ENCODE measurements at places on chromosomes 2 and 18.

DNA sequence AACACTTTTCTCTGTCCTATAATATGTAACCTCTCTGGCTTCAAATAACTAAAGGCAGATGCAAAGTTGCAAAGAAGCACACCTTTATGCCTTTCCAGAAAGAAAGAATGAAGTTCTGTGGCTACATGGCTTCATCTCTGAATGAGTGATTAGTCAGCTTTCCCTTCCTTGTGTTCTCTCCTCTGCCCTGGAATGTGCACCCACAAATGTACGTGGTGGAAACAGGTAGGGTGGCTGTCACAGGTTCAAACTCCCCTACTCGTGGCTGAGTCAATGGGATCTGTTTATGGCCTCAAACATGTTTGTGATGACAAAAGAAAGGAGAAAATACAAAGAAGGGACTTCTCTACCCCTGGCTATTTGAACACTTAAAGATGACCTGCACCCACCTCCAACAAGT, 55.5 kb upstream of the ACVR2A start:
- DNase-seq = no peak

GRCh38 chr18:79912409-79912991, 39.0 kb downstream of the SLC66A2 start:
- DNase-seq = peak; percentile 21

- no peak for DNase-seq
These were observed 11.0 kb upstream of the ANKRD29 start for GRCh38 chr18:23673725-23674124.

DNA sequence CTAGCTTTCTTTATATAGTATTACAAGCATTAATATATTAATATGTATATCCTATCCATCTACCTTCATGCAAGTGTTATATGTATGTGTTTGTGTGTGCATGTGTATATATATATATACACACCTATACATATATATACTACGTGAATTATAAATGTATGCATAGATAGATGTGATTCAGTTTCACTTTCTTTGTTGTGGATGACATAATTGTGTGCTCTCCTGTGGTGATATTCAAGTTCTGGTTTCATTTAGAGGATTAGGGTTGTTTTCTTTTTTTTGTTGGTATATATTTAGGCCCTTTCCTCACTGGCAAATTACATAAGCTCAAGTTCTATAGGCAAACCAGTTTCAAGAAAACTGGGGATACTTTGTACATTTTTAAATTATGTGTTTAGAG, 225.7 kb upstream of the FANCL start:
- DNase-seq = no peak

- DNase-seq = no peak
These were observed 3.1 kb downstream of the CCT7 start for GRCh38 chr2:73237168-73237567.

DNA sequence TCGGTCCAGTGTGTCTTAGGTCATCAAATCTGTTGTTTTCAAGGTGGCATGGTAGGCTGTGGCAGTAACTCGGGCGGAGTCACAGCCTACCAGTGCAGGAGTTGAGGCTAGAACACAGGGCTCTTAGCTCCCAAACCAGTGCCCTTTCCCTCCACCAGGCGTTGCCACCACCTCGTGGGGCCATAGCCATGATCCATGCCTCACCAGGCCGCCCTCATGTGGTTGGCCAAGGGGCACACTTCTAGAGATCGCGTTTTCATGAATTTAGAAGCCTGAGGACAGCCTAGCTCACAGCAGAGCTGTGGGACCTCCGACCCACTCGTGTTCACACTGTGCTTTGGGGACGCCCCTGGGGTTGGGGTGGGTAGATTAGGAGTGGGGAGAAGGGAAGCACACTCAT, 10.6 kb downstream of the SEC11C start:
- no peak for DNase-seq

- DNase-seq = no peak
These were observed 150.1 kb downstream of the WDSUB1 start for GRCh38 chr2:159136391-159136790.

- DNase-seq = no peak
These were observed 66.5 kb downstream of the TSPYL6 start for GRCh38 chr2:54189539-54189938.

DNA sequence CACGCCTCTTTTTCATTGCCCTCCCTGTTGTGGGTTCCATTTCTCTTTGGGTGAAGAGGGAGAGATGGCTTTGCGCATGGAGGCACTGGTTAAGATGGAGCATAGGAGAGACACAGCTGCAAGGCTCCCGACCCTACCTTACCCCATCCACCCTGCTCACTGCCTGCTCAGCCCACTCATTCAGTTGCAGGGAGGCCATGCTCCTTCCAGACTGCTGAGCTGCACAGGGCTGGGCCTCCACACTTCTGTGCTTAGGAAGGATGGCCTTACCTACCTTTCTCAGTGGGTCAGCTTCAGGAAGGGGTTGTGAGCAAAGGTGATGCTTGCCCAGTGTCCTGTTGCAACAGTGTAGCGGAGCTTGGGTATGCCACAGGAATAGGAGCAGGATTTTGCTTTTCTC, 127.8 kb downstream of the CTIF start:
- DNase-seq = no peak

- no peak for DNase-seq
These were observed 24.6 kb downstream of the PHLPP1 start for GRCh38 chr18:62739911-62740310.

GRCh38 chr2:152303951-152304350, 31.0 kb upstream of the FMNL2 start:
- DNase-seq = no peak

Measured in CD4-positive, alpha-beta T cell (primary cell).